HL-60 (cell line): ENCODE measurements at places on chromosomes 4 and X.
A peak's percentile ranks its signal among the peaks of the same experiment; 100 is the strongest.

- DNase-seq, result no peak
These were observed 44.3 kb downstream of the BMPR1B start for GRCh38 chr4:94802091-94802490.

- peak; percentile 49 for DNase-seq
These were observed 40.6 kb downstream of the HADH start for GRCh38 chr4:108030332-108030731.

DNA sequence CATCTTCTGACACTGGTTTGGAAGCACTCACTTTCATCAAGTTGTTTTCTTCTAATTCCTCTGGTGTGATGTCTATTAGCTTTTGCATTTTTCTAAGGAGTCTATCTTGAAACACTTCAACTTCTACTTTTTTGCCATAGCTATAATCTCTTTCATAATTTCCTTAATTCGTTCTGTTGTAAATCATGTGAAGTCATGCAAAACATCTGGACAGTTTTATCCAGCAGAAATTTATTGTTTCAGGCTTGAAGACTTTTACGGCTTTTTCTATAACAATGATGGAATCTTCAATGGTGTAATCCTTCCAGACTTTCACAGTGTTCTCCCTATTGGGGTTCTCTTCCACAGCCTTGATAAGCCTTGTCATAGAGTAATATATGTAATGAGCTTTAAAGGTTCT, 74.9 kb upstream of the PABPC4L start:
- no peak for DNase-seq

- no peak for DNase-seq
These were observed 17.0 kb downstream of the LAMP2 start for GRCh38 chrX:120452131-120452530.

- no peak for DNase-seq
These were observed 2.9 kb downstream of the ARHGAP4 start for GRCh38 chrX:153922932-153923857.

DNA sequence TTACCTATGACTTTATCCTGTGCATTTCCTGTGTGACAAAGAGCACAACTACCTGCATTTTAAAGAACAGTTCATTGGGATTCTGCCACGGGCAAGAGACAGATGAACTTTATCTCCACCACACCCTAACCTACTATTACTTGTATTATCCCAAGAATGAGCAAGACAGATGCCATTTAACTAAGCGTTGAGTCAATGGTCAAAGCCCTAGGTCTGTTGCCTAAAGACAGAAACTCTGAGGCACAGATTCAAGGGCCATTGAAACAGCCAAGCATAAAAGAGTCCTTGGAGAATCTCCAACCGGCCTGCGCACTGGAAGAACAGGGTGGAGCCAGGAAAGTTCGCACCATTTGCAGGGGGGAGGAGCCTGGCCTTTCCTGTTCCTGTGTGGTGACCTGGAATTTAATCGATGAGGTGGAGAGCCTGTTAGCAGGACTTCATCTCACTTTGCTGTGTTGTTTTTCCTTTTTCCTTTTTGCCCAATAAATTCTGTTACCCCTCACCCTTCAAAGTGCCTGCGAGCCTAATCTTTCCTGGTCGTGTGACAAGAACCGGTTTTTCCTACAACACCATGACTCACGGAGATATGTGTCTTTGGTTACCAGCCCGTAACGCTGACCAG, 146.4 kb upstream of the DIAPH2 start:
- DNase-seq, result no peak

- no peak for DNase-seq
These were observed 25.7 kb upstream of the MND1 start for GRCh38 chr4:153318696-153319320.
